ENCODE measurements at places on chromosomes 3 and 15.
A peak's percentile ranks its signal among the peaks of the same experiment; 100 is the strongest.

- no peak for DNase-seq
Measured at GRCh38 chr3:47405820-47406761, 25.3 kb downstream of the PTPN23 start.

DNA sequence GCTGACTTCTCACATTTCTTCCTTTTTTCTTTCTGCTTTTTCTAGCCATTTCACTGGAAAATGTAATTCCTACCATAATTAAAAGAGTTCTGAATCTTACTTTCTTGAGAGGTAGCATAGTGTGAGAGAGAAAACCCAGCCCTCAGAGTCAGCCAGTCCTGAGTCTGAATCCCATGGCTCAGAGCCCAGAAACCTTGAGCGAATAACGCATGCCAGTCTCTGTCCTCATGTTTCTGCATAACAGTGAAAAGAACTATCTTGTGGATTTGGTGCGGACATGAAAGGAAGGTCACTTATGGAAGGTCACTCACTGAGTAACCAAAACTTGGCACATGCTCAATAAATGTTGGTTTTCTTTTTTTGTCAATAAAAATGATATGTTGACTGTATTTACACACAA lies 29.3 kb upstream of the SLCO3A1 start:
- no peak for DNase-seq

- DNase-seq: peak; percentile 58
Measured at GRCh38 chr3:119628390-119628789, 30.7 kb downstream of the PLA1A start.

DNA sequence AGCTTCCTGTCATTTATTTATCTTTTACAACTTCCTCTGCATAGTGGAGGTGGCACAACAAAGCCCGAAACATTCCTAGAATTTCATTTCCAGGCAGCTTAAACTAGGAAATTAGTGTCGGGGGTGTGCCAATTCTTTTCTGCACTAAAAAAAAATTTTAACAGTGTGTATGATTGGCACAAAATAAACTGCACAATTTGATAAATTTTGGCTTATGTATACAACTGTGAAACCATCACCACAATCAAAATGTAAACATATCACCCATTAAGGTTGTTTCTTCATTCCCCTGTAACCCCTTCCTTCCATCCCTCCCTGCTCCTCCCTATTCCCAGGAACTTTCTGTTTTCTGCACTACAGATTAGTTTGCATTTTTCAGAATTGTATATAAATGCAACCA lies 54.7 kb downstream of the RPL39L start:
- no peak for DNase-seq

DNA sequence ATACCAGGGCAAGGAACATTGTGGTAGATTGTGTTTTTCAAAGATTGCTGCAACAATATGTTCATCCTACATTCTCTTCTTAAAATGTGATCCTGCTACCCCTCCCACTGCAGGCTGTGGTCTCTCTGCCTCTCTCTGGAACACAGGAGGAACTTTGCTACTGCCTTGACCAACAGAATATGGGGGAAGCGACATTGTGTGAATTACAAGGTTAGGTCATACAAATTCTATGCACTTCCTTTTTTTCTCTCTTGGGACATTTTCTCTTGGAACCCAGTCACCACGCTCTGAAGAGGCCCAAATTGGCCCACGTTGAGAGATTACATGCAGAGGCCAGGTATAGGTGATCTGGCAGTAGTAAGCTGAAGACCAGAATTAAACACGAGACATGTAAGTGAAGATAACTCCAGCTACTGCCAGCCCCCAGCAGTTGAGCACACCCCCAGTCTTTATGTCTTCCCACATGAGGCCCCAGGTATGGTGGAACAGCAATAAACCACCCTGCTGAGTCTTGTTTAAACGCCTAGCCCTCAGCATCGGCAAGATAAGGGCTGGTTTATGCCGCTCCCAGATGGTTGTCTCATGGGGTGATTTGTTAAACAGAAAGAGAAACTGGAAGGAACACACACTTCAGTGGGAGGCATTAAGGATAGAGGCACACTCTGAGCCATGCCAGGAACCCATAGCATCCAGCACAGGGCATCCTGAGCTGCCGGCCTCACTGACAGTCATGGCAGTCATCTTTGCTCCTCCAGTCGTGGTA lies 59.9 kb downstream of the FAM43A start:
- DNase-seq: no peak

DNA sequence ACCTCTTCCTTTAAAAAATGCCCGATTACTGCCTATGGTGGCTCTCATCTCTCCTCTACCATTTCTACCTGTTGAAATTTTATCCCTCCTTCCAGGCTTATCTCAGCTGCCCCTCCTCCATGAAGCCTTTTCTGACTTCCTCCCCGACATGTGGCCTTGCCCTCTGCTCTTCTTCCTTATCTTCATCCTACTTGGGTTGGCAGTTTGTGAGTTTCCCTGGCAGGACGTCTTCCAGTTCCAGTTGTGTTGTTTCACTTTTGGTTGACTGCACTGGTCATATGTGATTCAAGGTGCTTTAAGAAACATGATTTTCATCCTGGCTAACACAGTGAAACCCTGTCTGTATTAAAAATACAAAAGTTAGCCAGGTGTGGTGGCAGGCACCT lies 4.4 kb downstream of the DLL4 start:
- DNase-seq: no peak

GRCh38 chr15:52308446-52309153 lies 13.0 kb upstream of the MYO5C start:
- no peak for DNase-seq

- no peak for DNase-seq
Measured at GRCh38 chr3:146781606-146782005, 176.5 kb upstream of the PLSCR5 start.

DNA sequence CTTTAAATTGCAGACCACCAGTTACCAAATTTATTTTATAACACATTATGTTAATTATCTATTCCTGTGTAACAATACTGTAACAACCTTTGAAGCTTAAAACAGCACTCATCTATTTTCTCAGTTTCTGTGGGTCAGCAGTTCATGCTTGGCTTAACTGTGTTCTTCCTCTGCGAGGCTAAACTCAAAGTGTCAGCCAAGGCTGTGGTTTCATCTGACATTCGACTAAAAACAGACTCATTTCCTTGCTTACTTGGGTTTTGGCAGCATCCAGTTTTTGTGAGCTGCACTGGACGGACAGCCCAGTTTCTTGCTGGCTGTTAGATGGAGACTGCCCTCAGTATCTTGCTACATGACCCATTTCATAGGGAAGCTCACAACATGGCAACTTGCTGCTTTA lies 247.3 kb upstream of the KCNH8 start:
- DNase-seq: no peak

GRCh38 chr3:129686941-129687340 lies 80.5 kb upstream of the PLXND1 start:
- DNase-seq: no peak

DNA sequence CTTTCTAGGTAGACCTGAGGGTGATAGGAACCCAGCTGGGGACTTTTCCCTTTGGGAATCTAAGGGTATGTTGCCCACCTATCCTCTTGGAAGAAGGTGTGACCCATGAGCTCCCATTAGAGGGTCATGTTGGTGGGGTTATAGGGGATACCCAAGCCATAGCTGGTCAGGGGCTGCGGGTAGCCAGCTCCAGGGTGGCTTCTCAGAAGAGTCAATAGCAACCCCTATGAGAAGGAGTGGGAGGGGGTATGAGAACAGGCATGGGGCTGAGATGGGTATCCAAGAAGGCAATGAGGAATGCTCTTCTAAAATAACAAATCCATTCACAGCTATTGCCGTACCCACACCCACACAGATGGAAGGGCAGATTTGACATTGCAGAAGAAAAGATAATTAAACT lies 217.8 kb downstream of the UACA start:
- DNase-seq: no peak

DNA sequence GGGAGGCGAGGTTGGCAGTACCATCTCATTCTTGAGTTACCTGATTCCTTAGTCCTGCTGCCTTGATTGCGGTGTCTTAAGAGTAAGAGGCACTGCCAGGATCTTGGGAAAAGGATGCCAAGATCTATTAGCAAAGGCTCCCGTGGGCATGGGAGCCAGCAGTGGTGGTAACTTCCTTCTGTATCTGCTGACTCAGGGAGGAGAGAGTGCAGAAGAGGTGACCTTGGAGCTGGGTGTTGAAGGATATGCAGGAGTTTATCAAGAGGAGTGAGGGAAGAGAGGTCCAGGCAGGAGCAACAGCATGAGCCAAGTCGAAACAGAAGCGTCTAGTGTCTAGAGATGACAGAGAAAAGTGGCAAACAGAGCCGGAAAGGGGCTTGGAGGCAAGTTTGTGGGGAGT lies 4.5 kb downstream of the MESP2 start:
- no peak for DNase-seq

GRCh38 chr3:28317438-28318022 lies 31.0 kb upstream of the ZCWPW2 start:
- peak; percentile 9 for DNase-seq

- DNase-seq: peak; percentile 62
Measured at GRCh38 chr15:69719527-69720240, 267.1 kb downstream of the RPLP1 start.

DNA sequence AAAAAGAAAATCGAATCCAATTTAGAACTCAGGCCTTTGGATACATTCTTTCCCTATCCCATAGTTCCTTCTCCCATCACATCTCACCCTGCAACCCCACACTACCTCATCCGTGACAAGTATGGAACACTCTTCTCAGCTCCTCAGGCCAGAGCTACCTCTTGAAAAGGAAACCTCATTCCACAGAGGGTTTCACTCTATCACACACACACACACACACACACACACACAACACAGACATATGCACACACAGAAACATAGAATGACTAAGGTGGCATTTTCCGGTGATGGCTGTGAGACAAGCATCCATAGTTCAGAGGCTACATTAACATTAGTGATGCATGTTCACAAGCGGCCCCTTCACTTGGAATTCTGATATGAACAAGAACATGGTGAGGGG lies 122.0 kb upstream of the HES1 start:
- DNase-seq: no peak

DNA sequence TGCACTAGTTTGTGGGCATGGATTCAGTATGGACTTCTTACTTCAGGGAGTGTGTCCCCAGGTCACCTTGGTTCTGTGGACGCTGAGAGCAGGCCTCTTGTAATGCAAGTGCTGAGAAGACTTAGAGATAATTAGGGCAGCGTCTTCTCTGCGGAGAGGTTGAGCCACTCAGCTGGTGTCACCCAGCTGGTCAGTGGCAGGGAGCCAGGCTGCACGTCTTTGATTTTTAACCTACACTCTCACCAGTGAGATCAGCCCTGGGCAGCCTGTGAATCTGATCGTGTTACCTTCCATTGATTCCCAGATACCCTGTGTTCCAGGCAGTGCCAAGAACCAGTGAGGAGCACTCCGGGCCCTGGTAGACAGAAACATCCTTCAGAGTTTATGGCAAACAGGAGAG lies 92.6 kb downstream of the SLCO3A1 start:
- DNase-seq: no peak

GRCh38 chr3:124588794-124589193 lies 141.5 kb upstream of the UMPS start:
- DNase-seq: no peak

GRCh38 chr3:69881756-69882428 lies 117.6 kb upstream of the SAMMSON start:
- no peak for DNase-seq

GRCh38 chr15:58308742-58309355 lies 122.9 kb upstream of the LIPC start:
- DNase-seq: no peak

GRCh38 chr15:68631601-68632051 lies 52.8 kb downstream of the CORO2B start:
- DNase-seq: no peak

GRCh38 chr3:166205158-166205557 lies 367.9 kb upstream of the BCHE start:
- no peak for DNase-seq

DNA sequence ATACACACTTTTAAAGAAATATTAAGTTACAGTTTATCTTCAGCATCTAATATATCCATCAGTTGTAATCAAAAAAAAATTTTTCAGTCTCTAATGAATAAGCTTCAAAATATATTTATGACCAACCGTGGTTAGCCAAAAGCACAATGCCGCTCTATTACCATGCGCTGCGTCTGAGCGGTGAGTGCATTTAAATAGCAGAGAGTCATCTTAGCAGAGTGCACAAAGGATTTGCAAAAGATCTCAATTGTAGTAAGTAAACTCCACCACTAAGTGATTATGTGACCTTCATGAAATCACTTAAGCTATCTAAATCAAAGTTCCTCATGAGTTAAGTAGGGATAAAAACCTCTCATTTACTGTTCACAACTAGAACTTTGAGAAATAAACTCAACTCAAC lies 4.9 kb downstream of the TP63 start:
- no peak for DNase-seq

GRCh38 chr3:195889870-195890295 lies 18.5 kb downstream of the TNK2 start:
- no peak for DNase-seq

DNA sequence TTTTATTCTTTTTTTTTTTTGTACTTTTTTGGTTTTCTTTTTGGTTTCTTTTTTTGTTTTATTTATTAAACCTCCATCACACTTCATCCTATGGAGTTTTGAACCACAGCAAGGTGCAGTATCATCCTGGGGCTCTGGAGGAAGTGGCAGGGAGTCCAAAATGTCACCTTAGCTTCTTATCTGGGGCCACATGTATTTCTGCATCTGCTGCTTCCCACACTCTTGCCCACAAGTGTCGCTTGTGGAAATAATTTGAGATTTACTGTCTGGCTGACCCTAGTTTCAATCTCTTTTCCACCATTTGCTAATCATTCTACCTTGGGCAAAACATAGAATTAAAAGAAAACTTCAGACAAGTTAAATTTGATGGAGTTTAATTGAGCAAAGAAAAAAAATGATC lies 6.4 kb downstream of the OPA1 start:
- no peak for DNase-seq
